ENCODE measurements at places on chromosomes 2 and 18.
A peak's percentile ranks its signal among the peaks of the same experiment; 100 is the strongest.

DNA sequence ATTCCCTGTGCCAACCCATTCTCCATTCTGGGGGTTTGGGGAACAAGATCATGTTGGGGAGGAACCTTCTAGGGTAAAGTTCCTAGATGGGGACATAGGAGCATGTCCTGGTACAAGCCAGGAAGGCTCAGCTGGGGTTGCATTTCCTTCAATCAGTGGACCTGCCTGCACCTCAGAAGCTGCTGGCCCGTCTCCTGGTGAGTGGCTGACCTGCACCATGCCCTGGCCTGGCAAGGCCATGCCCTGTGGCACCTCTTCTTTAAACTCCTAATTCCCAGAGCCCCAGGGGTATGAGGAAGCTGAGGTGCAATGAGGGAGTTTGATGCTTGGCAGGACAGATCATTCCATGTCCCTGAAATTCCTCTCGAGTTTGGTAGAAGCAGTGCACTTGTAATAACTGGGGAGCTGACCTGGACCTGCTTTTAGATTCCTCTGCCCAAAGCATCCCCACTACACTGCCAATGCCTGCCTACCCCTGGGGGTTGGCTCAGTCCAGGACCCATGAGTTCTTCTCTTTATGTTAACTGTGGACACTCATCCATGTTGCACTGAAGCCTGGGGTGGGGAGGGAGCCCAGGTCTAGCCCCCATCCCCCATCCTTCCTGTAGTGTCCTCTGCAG lies 25.3 kb downstream of the MROH2A start:
- no peak for DNase-seq

DNA sequence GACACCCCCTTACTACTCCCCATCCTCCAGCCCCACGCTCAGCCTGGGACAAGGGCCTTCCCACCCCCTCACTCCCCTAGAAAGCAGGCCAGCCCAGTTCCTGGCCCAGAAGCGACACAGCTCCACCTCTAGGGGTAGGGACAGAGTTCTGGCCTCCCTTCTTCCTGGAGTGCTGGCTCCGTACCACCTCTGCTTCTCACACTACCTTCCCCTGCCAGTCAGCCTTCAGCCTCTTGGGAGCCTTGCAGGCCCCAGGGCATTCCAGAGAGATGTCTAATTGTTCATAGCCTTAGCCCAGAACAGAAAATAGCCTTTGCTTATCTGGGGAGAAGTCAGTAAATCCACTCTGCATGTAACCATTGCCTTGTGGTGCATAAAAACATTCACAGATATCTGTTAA lies 13.1 kb upstream of the CATIP start:
- no peak for DNase-seq

GRCh38 chr2:98438190-98439133 lies 6.2 kb upstream of the INPP4A start:
- DNase-seq, result no peak

GRCh38 chr2:58959996-58960395 lies 718.9 kb upstream of the FANCL start:
- no peak for DNase-seq

- DNase-seq, result no peak
Measured at GRCh38 chr2:174224665-174225288, 23.6 kb downstream of the OLA1 start.

DNA sequence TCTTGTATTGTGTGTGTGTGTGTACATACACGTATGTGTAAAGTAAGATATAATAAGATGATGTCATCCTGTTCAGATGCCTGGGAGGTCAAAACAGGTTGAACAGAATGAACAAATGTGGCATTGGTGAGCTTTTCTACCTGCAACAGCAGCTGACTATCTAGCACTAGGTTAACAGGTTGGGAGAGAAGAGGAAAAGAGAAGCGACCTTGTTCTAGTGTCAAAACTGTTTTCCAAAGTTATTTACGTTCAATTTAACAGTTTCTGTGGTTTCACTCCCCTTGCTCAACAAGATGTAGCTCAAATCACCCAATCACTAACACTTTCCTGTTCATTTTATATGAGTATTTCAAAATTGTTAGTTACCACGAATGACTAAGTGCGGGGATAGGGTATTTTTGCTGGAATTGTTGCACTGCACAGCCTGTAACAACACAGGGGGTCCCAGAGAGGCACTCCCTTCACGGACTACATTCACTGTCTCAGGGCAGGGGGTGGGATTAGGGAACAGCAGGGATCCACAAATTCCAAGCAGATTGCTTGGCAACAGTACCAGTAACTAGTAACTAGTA lies 67.5 kb upstream of the DTNB start:
- no peak for DNase-seq

DNA sequence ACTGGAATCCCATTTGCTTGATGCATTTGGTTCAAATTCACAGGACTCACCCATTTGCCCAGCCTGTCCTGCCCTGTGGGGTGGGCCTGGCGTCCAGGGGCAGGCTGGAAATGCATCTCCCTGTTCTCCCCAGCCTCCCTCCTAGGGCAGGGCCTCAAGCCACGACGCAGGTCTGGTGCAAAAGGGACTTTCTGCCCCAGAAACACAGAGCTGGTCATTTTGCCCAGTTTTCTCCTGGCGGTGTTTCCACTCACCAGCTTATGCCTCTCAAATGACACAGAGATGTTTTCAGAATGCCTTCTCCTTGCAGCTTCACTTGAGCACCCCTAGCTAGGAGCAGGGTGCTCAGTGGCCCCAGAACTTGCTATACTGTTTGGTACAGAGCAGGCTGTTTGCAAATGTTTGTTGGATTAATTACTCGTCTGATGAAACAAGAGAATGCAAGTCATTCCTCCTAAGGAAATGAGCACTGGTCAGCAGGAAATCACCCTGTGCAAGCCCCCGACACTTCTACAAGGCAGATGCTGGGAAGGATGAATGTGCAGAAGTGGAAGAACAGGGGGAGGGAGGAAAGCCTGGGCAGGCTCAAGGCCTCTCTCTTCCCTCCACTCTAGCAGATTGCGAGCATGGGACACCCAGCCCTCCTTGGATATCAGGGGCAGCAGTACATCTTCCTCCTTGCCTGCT lies 164.3 kb upstream of the APCDD1 start:
- DNase-seq, result no peak

- no peak for DNase-seq
Measured at GRCh38 chr18:36783792-36784191, 45.0 kb downstream of the TPGS2 start.

GRCh38 chr2:144451443-144451842 lies 68.5 kb downstream of the ZEB2 start:
- DNase-seq, result no peak

DNA sequence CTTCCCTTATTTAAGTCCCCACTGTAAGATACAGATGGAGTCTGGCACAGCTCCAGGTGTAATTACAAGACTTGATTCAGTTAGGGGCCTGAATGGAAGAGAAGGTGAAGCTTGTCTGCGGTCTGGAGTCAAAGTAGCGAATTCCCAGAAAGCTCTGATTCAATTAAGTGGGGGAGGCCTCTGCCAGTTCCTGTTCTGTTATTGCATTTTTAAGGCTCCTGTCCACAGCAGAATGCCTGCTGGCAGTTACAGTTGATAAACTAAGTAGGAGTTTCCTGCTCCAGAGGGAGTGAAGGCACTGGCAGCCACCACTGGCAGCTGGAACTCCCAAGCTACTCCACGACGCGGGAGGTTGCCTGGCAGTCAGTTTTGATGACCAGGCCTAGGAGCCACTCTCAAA lies 181.1 kb downstream of the SOCS6 start:
- peak; percentile 16 for DNase-seq

DNA sequence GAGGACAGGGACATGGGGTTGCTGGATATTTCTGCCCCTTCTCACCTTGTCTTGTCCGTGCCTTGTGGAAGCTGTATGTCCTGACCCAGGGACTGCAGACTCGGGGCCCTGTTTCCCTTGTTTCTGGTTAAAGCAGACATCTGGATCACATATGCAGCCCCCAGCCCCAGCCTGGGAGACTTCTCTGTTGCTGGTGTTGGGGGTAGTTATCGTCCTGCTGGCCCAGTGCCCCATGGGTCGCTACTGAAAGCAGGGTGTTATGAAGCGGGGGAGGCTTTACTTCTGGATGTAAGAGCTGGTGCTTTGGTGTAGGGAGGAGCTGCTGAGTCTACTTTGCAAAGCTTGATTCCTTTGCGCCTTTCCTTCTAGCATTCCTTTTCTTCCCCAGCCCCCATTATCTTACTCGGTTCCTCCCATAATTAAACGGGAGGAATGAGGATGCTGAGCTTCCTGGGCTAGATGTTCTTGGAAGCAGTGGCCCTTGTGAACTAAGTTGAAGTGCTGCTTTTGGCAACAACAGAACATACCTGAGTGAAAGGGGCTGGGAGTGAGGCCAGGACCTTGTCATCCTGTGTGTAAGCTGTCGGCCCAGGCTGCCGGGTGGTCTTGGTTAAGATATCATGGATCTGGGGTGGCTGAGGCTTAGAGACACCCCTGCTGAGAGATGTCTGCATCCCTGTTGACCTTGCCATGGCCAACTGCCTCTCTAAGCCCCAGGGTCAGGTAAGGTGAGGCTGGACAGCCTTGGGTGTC lies 3.4 kb downstream of the TET3 start:
- DNase-seq, result no peak

DNA sequence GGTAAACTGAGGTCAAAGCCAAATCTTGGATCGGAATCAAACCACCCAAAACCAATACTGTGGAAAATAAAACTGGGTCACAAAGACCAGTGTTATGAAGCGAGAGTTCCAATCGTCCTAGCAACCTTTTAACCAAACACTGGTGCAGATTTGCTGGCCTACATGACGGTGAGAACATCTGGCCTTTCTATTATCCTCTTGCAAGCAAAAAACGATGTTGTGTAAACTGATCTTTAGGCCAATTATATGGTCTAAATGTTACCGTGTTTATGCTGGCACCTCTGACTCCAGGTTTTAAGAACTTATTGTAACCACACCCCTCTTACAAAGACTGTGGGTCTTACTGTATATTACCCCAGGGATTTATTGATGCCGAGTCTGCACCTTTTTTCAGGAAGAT lies 145.9 kb downstream of the GFPT1 start:
- no peak for DNase-seq

DNA sequence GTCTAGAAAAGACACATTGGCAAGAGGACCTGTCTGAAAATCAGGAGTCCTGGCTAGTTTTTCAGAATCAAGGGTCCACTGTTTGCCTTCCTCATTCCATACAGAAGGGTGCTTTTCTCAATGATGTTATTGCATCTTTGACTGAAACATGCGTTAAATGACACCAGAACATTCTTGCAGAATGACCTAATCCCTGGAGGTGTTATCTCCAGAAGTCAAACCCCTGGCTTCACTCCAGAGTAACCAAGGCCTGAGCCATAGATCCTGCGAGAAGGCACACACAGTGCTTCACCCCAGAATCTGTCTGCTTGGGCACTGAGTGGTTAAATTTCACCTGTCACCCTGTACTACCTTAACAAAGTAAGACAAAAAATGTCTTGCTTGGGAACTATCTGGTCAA lies 1055.2 kb upstream of the FANCL start:
- no peak for DNase-seq

DNA sequence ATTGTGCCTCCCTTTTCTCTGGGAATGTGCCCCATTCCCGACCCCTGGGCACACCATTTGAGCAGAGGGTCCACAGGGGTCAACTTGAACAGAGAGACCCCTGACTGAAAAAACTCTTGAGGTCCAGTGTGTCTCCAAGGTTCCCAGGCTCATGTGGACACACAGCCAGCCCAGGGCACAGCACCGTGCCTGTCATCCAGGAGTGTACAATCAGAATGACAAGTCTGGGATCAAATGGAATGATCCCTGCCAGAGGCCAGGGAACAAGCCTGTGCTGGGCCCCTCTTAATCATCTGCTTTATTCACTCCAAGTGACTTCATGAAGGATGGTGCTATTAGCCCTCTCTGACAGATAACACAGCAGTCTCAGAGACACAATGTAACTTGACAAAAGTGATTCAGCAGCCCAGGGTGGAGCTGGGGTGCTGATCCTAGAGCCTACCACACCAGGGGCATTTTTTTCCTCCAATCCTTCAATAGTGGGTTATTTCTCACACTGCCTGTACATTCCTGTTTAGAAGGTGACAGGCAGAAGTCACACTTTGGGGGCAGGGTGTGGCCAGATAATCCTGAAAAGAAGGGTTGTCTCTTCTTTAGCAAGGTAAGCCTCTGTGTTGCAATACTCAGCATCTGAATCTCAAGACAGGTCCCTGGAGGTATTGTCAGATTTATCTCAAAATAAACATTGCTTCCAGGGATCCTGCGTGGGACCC lies 84.0 kb upstream of the TMEM200C start:
- no peak for DNase-seq

DNA sequence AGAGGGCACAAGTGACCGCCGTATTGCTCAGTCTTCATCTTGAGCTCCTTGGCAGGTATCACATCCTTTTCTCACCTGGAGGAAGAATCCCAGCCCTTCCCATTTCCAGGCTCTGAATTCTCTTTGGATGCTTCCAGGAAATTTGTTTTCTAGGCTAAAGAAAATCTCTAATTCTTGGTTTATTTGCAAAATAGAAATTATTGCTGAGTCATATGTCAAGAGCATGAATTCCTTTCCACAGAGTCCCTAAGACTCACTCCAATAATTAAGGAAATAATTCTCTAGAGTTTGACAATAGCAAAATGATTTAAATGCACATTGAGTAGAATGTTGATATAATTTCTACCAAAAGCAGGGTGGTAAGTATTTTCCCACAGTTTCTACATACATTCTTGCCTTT lies 16.3 kb upstream of the CCDC68 start:
- no peak for DNase-seq

DNA sequence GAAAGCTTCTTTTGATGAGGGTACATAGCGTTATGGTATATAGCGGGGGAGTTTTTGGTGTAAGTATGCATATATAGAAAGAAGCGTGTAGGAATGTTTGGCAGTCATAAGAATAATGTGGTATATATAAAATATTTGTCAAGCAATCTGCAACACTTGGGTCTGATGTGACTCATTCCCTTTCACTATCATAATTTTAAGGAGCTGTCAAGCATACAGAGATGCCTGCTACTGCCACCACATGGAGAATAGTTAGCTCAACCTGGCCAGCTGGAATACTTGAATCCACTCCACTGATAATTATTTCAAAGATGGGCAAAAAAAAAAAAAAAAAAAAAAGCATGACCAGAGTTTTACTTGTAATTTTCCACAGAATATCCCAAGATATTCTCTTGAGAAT lies 559.8 kb upstream of the REG3G start:
- DNase-seq, result no peak

DNA sequence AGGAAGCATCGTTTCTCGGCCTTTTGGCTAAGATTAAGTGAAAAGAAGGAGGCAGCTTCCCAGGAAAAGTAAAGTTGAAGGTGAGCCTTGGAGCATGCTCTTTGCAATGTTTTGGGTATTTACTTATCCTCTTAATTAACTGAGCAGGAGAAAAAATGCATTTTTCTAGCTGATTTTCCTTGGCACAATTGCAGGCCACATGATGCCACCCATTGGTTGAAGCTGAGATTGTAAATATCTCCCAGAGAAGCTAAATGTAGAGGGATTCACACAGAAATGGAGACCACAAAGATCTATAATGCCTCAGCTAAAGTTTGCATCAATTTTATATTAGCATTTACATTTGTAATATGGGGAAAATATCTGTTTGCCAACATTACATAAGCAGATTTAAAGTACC lies 294.1 kb downstream of the KCNS3 start:
- DNase-seq, result no peak

DNA sequence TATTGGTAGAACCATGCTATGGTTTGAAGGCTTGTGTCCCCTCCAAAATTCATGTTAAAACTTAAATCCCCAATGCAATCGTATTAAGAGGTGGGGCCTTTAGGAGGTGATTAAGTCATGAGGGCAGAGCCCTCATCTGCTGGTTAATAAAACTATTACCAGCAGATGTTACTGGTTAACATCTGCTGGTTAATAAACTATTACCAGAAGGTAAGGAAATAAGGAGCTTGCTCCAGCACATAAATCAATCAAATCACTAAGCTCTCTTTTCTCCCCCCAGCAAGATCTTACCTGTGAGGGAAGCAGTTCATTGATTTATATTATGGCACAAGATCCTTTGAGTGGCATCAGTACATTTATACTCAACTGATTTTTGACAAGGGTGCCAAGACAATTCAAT lies 96.9 kb downstream of the AAK1 start:
- DNase-seq, result no peak
